ENCODE measurements at places on chromosomes 2 and 18. TPM values are rescaled to one million over a fixed set of nuclear protein-coding genes. Genes with fewer than 3 reads are reported as not detected.

GRCh38 chr2:240730501-240731177 is 39.0 kb downstream of the AQP12A start:
- DNase-seq = no peak
- peaks cover 69% of the 10 kb centered on the region for H3K27me3 ChIP-seq
- no peak overlapping the region for H3K4me3 ChIP-seq
- no peaks in the 10 kb centered on the region for H3K4me1 ChIP-seq
- H3K27ac ChIP-seq = no peak overlapping the region
- no peaks in the 10 kb centered on the region for H3K36me3 ChIP-seq

B3GNT7 gene
- 2.1 TPM for total RNA-seq

- H3K4me1 ChIP-seq = no peaks in the 10 kb centered on the region
- H3K4me3 ChIP-seq = no peak overlapping the region
- no peak for DNase-seq
- no peak overlapping the region for H3K27ac ChIP-seq
- peaks cover 6% of the 10 kb centered on the region for H3K36me3 ChIP-seq
- H3K27me3 ChIP-seq = no peaks in the 10 kb centered on the region
Measured at GRCh38 chr2:135151615-135152014, 99.5 kb downstream of the RAB3GAP1 start.

DNA sequence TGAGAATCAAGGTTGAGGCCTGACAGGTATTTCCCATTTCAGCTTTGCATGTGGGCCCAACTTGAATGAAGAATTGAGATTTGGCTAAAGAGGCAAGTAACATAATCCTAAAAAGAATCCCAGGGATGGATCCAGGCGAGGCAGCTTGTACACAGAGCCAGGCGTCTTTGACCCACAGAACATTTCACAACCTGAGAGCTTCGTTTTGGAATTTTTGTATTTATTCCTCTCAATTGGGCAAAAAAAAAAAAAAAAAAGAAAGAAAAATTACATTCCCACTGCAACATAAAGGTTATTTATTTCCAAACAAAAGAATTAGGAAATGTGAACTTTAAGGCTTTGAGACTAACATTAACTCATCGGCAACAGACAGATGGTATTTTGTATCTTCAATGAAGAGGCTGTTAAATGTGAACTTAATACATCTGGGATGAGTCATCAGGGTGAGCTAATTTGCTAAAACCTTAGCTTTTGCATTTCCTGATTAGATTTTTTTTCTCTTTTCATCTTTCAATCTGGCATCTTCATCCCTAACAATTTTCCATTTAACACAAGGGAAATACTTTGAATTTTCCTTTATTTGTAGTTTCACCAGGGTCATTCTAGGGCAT is 478.5 kb upstream of the TNP1 start:
- H3K36me3 ChIP-seq = no peaks in the 10 kb centered on the region
- H3K4me3 ChIP-seq = no peak overlapping the region
- peak overlapping the region; percentile 0 for H3K27ac ChIP-seq
- no peak for DNase-seq
- no peaks in the 10 kb centered on the region for H3K27me3 ChIP-seq
- H3K4me1 ChIP-seq = peaks cover 5% of the 10 kb centered on the region

- DNase-seq = no peak
- H3K4me1 ChIP-seq = no peaks in the 10 kb centered on the region
- no peaks in the 10 kb centered on the region for H3K27me3 ChIP-seq
- H3K36me3 ChIP-seq = no peaks in the 10 kb centered on the region
Measured at GRCh38 chr2:2719015-2719414, 387.9 kb upstream of the MYT1L start.

RND3 gene
- total RNA-seq = 67.3 TPM

SLC8A1 gene
- 15.1 TPM for total RNA-seq

GRCh38 chr2:224217233-224217961 is 178.3 kb upstream of the SERPINE2 start:
- no peak overlapping the region for H3K4me3 ChIP-seq
- H3K36me3 ChIP-seq = no peaks in the 10 kb centered on the region
- DNase-seq = no peak
- H3K4me1 ChIP-seq = no peaks in the 10 kb centered on the region
- no peaks in the 10 kb centered on the region for H3K27me3 ChIP-seq
- H3K27ac ChIP-seq = no peak overlapping the region
